Stimulated activated naive CD8-positive, alpha-beta T cell treated with anti-CD3 and anti-CD28 coated beads, Interleukin-15, Interleukin-2, amounts not matched to agents 100 U/mL and 50 U/mL, for 24 hours (primary cell): ENCODE measurements at places on chromosomes 3 and 15.

DNA sequence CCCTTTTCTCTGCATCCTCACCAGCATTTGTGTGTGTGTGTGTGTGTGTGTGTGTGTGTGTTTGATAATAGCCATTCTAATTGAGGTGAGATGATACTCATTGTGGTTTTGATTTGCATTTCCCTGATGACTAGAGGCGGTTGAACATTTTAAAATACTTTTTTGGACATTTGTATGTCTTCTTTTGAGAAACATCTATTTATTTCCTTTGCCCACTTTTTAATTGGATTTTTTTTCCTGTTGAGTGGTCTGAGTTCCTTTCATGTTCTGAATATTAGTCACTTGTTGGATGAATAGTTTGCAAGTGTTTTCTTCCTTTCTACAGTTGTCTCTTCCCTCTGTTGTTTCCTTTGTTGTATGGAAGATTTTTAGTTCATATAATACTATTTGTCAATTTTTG is 54.3 kb upstream of the THSD4 start:
- DNase-seq = no peak

DNA sequence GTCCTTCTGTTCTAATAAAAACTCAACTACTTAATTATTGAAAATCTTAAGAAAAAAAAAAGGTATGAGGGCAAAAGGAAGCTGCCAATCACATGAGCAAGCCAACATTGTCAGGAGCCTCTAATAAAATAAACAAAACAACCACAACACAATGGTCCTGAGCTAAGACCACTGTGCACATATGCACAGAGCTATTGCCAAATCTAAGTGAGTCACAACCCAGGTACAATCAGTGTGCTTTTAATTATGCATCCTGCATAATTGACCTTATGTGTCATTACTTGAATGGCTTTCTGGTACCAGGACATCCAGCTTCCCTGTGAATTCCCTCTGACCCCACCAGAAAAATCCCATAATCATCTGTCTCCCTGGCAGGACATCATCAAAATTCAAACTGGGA is 639.8 kb downstream of the MAGI1 start:
- no peak for DNase-seq

GRCh38 chr15:74221399-74222239 is 14.5 kb upstream of the CCDC33 start:
- DNase-seq = no peak

- no peak for DNase-seq
Observed at GRCh38 chr15:48628832-48629231, 16.7 kb downstream of the FBN1 start.

- DNase-seq = no peak
Observed at GRCh38 chr3:62467966-62468722, 94.8 kb upstream of the FEZF2 start.

DNA sequence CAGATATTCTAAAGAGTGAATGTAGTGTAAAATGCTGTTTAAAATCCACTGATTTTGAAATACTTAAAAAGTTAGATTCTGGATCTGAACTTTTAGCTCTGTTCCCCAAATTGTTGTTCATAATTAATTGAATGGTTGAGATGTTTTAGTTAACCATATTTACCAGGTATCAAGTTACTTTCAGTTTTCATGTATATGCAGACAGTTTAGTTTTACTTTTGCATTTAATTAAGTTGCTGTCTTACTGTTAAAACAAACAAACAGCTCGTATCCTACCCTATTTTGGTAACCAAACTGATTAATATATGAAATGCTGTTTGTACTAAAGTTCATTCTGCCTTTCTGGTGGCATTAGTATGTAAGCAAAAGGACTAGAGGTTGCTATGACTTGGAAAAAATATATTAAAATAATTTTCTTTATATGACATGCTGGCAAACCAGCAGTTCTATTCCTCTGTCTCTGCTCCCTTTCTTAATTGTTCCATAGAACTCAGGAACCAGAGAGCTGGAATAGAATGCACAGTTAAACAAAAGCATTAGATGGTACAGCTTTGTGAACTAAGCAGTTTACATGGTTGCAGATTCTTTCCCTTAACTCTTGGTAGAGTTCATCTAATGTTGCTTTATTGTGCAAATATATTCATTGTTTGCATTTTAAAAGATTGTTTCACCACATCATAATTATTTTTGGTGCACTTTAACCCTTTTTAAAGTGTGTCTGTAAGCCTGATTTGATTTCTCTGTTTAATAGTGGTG is 39.5 kb upstream of the SCAANT1 start:
- DNase-seq = no peak

DNA sequence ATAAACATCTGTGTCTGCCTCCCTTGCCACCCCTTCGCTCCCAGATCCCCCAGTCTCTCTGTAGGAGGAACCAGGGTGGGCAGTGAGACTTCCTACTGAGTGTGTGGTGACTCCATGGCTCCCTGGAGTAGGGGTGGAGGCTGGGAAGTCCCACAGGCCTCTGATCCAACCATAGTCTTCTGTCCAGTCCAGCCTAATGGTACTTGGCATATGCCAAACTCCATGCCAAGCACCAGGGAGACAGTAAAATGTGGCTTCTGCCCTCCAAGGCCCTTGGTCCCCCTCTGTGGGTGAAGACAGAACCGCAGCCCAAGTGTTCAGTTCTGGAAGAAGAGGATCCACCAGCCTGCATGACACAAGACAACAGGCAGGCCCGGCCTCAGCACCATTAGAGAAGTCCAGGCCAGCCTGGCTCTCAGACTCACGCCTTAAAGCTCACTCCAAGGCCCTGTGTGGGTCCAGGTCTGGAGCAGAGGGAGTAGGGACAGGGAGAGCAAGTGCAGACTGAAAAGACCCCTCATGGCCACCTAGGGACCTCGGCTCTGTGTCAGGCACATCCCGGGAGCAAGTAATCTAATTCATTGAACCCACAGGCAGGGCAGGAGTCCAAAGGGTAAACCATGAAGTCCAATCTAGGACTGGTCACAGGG is 112.7 kb downstream of the ETFA start:
- DNase-seq = no peak

- DNase-seq = no peak
Observed at GRCh38 chr3:168248383-168249204, 152.9 kb upstream of the GOLIM4 start.

GRCh38 chr15:35722501-35722900 is 176.5 kb upstream of the DPH6 start:
- DNase-seq = no peak

DNA sequence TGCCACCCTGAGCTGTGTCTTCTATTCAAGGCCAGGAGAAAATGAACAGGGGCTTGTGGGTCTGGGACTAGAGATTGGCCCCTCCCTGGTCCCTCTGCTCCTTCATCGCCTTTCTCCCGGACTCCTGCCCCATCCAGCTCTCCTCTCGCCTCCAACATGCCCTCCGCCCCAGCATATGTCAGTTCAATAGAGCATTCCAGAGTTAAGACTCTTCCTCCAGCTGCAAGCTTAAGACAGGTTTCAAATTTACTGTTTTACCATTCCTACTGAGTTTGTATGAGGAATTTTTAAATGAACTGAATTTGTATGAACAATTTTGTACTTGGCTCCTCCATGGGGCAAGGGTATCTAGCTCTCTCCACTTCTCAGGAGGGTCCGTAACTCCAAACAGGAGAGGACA is 195.6 kb downstream of the TBC1D2B start:
- DNase-seq = no peak

- DNase-seq = no peak
Observed at GRCh38 chr3:183826448-183827250, 1.3 kb upstream of the MAP6D1 start.

DNA sequence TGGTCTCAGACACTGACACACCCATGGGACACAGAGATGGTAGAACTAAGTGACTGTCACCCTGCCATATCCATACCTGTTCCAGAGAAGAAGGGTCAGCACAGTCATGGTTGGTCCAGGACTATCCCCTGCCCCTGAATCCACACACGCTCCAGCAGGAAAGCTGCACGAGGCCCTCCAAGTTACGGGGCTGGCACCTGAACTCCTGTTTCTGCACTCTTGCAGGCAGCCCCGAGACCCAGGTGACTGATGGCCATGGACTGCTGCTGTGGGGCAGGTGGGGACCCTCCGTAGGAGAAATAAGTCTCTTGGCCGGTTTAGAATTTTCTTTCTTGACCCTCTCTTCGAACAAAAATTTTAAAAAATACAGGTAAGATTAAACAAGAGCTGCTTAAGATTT is 30.6 kb downstream of the CHDH start:
- no peak for DNase-seq

GRCh38 chr3:195253923-195254432 is 17.0 kb downstream of the XXYLT1 start:
- DNase-seq = no peak

DNA sequence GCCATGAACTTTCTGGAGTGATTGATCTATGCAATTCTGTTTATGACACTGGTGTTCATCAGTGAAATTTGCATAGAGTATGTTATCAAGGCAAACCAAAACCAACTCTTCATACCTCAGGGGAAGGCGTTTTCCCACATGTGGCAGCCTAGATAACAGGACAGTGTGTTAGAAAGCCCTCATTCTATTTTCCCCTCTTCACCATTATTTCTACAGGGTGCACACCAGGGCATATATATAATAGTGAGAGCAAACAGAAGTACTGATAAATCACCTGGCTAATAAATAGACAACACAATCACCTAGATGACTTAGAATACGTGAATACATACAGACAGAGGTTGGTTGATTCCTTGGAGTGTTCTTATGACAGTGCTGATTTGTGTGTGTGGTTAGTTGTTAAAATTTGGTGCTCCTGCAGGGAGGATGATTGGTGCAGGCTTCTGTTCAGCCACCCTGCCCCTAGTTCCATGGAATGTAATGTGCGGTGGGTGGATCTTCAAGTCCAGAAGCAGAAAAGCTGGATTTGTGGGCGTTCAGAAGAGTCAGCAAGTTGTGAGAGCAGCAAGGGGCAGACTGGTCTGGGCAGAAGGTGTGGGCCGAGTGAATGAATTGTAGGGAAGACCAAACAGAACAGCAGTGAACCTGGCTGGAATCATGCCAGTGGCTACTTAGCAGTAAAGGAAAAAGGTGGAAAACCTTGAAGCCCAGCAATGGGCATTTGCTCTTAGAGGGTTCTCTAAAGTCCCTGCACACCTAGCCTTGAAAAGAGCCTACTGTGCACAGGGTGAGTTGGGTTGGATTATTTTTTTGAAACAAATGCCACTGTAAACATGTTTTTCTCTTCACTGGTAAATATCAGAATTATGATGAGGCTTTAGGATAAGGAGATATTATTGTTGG is 11.7 kb upstream of the RARRES1 start:
- DNase-seq = no peak

DNA sequence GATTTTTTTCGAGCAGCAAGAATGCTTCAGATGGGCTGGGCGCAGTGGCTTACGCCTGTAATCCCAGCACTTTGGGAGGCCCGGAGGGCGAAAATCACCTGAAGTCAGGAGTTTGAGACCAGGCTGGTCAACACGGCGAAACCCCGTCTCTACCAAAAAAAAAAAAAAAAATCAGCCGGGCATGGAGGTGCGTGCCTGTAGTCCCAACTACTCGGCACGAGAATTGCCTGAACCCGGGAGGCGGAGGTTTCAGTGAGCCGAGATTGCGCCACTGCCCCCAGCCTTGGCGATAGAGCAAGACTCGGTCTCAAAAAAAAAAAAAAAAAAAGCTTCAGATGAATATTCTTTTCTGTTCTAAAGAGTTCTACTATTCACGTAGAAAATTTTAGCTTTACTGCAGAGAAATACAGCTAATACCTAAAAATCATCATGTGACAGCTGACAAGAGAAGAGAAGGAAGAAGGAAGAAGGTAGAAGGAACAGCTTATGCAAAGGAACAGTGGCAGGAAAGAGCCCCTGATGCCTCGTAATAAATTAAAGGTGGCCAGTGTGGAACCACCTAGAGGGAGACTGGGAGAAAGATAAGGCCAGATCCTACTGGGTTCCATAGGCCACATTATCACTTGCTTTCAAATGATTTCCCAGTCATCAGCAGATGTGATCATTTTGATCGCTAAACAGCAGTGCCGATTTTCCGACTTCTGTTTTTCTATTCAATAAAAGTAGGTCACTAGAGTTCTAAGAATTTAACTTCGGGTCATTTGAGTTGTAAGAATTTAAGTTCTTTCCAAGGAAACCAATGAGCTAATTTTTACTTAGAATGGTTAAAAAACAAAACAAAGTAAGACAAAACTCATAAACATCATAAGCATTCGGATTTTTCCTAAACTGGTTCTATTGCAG is 1.5 kb downstream of the CMTM6 start:
- no peak for DNase-seq

DNA sequence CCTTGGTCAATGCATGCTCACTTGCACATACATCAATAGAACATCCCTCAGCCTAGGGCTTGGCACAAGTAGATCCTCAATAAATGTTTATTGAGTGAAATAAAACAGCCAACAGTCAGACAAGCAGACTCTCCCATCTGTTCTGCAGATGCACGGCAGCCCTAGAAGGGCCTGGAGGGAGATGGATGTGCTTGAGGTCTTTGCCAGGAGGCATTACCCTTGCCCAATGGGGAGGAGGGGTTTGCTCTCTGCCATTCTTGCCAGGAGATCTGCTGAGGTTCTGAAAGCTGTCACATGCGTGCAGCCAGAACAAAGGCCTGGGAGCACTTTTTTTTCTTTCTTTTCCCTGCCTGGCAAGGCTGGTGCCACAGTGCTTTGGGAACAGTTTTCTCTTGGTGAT is 349.3 kb upstream of the THRB start:
- no peak for DNase-seq
